Anterior cingulate cortex (tissue), 58 donors: ENCODE measurements at places on chromosomes 2 and 18.
A peak's percentile ranks its signal among the peaks of the same experiment; 100 is the strongest.

- DNase-seq: no peak
Observed at GRCh38 chr2:84816426-84817026, 64.4 kb downstream of the TRABD2A start.

- DNase-seq: no peak
Observed at GRCh38 chr2:239939736-239940483, 85.2 kb downstream of the NDUFA10 start.

DNA sequence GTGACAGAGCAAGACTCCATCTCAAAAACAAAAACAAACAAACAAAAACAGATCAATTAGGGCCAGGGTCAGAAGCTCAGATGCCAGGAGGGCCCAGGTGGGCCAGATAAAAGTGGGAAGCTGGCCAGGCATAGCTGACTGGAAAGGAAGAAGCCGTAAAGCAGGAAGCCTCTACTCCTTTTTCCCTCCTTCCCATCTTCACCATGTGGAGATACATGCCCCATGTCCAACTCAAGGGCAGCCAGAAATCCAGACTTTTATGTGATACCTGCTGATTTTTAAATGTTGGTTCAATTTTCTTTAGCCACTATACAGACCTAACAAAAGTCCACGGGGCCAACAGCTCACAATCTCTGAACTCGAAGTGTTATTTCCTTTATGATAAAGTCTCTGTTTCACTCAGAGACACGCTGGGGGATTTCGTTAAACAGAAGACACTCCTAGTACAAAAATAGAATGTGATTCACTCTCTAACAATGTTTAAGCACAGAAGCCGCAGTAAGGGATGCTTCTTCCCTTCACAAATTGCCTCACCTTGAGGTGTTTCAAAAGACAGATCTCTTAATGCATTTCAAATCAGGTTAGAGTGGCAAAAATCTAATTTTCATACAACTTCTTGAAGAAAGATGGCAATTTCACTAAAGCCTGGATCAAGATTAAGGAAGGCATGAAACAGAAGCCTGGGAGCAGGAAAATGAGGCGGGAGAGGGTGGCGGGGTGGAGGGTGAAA lies 14.0 kb downstream of the TMEM247 start:
- no peak for DNase-seq

- no peak for DNase-seq
Observed at GRCh38 chr18:36757081-36757480, 71.7 kb downstream of the TPGS2 start.

- no peak for DNase-seq
Observed at GRCh38 chr18:25329783-25330182, 22.2 kb downstream of the ZNF521 start.

DNA sequence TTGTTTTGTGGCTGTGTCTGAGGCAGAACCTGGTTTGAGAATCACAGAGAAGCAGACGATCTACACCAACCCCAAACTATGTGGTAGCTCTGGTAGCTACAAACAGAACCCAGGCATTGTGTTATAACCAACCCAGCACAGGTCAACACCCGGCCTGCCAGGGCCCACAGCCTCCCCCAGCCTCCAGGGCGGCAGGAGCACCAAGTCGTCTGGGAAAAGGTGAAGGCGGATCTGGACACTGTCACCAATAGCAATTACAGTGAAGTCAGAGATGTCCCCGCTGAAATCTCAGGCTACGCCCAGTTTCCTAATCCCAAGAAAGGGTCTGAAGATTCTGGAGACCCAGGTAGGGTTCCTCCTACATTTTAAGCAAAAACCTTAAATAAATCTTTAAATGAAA lies 3.6 kb downstream of the HJURP start:
- DNase-seq: no peak

GRCh38 chr2:216858312-216858711 lies 1.6 kb downstream of the TNP1 start:
- no peak for DNase-seq

- DNase-seq: no peak
Observed at GRCh38 chr2:224284134-224284946, 117.6 kb downstream of the FAM124B start.

DNA sequence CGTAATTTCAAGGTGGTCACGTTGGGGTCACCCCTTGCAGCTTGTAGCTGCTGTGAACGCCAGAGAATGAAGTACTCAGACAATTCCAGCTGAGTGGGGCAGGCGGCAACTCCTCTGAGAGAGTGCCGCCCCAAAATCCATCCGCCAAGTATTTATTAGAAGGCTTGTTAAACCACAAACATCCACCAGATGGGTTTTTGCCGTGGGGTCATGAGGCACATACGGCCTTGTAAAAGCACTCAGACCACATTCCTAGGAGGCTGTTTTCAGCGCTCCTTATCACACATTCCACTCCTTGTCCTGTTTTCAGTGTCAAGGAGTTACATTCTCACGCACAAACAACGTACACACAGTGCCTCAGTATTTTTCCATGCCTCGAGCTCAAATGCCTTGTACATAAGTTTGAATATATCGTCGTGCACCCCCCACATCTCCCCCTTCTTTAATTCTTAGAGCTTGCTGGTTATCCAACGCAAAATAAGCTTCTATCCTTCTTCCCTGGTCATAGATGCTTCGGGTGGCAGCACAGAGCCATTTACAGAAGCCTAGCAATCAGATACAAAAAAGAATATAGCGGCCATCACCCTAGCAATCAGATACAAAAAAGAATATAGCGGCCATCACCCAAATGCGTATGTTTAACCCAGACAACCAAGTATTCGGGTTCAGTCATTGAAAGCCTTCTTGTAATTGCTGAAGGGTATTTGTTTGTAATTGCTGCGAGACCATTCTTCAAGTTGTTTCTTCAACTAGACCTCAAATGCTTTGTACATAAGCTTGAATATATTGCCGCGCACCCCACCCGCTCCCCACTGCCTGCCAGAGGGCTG lies 7.3 kb downstream of the ALPP start:
- no peak for DNase-seq

DNA sequence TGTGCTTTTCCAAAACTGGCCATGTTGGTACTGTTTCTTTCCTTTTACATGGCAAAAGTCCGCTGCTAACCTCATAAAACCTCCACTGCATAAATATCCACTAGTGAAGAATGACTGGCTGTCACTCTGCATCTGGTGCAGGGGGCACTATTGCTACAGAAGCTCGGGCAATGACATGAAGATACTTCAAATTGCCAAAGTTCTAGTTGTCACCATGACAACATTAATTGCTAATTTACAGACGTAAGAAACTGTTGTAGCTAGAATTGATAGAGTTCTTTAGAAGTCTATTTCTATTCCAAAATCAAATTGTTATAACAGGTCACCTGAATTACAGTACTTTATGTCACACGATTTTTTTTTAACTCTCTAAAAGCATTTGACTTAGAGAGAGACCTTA lies 845 bp downstream of the CFAP210 start:
- DNase-seq: no peak

GRCh38 chr2:221896505-221897151 lies 324.5 kb upstream of the EPHA4 start:
- peak; percentile 16 for DNase-seq

- DNase-seq: no peak
Observed at GRCh38 chr18:9740071-9740470, 32.0 kb downstream of the RAB31 start.

DNA sequence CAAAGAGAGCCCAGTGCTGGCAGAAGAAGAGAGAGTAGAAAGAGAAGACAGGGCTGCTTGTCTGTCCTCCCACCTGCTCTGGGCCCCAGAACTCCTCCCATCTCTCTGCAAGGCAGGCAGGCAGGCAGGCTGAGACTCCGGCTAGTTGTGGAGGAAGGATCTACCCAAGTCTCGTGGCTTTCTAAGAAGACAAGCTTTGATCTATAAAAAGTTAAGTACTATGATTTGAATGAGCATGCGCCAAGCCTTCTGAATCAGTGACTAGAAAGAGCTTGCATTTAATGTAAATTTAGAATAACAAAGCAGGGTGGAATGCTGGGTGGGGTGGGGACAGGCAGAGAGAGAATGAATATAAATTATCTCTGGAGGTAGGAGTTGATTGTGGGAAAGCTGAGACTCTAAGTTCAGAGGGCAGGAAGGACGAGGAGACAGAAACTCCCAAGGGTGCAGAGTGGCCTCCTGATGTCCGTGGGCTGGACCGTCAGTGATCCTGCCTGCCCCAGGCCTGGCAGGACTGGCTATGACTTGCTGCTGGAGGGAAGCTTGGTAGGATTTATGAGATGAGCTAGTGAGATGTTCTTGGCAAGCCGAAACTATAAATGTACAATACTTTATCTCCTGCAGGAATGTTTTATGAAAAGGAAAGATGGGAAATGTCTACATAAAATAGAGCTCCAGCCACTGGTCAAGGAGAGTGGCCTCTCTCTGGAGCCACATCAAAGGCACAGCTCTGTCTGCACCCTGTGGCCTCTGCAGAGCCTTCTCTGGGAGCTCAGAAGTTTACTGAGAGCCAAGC lies 447.5 kb downstream of the TNS1 start:
- DNase-seq: no peak

GRCh38 chr2:73981081-73982001 lies 3.4 kb upstream of the TET3 start:
- DNase-seq: no peak

DNA sequence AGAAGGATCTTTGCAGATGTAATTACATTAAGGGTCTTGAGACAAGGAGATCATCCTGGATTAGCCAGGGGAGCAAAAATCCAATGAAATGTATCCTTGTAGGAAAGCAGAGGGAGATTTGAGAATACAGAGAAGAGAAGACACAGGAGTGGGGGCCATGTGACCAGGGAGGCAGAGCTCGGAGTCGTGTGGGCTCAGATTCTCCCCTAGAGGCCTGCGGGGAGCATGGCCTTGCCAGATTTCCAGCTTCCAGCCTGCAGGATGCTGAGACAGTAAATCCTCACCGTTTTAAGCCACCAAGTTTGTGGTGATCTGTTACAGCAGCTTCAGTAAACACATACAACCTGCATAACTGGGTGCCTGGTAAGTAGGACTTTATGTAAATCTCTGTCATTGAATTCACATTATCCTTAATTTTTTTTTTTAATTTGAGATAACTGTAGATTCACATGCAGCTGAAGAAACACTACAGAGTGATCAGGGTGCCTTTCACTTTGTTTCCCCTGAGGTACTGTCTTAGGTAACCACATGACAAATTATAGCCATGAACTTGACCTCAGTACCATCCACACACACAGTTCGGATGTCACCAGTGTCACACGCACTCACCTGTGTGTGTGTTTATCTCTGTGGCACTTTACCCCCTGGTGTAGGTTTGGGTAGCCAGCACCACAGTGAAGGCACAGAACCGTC lies 138.4 kb upstream of the HDAC4 start:
- DNase-seq: no peak

DNA sequence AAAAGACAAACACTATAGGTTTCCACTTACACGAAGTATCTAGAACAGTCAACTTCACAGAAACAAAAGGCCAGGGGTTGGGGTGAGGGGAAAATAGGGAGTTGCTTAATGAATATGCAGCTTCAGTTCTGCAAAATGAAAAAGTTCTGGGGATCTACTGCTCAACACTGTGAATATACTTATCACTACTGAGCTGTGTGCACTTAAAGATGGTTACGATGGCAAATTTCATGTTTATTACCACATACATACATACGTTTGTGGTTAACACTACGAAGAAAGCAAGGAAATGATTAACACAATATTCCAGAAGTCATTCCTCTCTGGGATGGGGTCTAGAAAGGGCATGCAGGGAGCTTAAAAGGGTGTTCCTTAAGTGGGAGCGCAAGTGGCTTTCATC lies 19.3 kb downstream of the MBOAT2 start:
- DNase-seq: no peak

GRCh38 chr2:207151048-207151447 lies 14.7 kb downstream of the KLF7 start:
- no peak for DNase-seq

DNA sequence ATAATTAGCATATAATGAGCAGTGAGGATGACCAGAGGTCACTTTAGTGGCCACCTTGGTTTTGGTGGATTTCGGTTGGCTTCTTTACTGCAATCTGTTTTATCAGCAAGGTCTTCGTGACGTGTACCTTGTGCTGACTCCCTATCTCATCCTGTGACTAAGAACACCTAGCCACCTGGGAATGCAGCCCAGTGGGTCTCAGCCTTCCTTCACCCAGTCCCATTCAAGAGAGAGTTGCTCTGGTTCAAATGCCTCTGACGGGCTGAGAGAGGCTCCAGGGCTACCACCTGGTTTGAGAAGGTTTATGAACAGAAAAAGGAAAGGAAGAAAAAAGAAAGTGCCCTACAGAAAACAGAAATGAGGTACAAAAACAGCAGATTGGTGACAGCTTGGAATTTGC lies 738.7 kb downstream of the SOCS6 start:
- DNase-seq: no peak

DNA sequence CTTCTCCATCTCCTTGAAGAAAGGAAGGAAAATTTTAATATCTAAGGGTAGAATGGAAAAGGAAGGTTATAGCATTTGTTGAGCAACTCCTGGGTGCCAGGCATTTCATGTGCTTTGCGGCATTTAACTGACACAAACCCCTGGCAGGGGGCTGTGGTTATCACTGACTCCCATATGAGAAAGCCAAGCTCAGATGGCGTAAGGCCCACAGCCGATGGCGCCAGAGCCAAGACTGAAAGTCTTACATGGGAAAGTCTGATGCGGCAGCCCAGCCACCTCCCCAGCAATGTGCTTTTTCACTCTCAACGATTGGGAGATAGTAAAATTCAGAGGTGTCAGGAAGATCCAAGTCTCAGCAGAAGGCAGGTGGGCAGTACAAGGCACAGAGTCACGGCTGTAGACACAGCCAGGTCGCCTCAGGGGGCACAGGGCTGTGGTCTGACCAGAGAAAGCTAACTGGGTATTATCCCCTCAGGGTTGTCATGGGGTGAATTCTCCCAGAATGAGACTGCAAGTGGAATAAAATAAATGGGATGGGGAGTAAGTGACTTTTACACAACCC lies 324.2 kb upstream of the NCKAP5 start:
- no peak for DNase-seq

- DNase-seq: no peak
Observed at GRCh38 chr2:143801561-143801960, 672.3 kb downstream of the ARHGAP15 start.

DNA sequence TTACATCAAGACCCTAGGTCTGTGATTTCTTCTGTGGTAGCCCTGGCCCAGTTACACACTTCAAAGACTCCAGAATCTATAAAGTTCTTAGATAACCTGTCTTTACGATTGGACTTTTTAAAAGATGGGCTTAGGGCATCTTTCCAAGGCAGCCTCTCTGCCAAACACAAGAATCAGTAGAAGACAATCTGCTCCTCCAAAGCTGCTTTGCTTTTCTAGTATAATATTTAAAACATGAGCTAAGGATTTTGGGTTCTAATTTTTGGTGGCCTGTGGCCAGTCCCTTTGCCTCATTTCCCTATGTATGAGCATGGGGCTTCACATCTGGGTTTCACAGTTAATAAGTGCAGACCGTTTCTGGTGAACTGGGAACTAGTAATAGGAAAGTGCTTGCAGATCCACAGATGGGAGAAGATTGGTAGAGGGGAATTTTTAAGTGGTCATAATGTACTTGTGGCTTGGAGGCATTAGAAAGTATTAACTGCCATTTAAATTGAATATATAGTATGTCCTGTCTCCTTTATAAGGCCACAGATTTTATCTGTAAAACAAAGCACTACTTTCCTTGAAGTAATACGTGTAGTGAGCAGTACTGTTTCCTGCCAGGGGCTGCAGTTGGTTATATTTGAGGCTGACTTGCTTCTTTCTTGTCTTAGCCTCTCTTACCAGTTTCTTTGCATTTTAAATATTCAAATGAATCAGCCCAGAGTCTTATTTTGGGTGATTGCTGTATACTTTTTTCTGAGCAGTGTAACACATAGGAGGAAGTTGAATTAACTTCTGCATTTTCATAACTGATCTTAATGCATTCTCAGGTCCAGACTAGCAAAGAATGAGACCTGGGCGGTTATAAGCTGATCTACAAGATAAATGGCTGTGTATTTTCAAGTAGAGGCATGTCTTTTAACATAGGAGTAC lies 1.5 kb downstream of the ARPC2 start:
- no peak for DNase-seq
